HEK293T (cell line): ENCODE measurements at places on chromosomes 7 and 10.
A peak's percentile ranks its signal among the peaks of the same experiment; 100 is the strongest.

GRCh38 chr10:23151071-23151470 is 41.0 kb upstream of the PTF1A start:
- DNase-seq: no peak

DNA sequence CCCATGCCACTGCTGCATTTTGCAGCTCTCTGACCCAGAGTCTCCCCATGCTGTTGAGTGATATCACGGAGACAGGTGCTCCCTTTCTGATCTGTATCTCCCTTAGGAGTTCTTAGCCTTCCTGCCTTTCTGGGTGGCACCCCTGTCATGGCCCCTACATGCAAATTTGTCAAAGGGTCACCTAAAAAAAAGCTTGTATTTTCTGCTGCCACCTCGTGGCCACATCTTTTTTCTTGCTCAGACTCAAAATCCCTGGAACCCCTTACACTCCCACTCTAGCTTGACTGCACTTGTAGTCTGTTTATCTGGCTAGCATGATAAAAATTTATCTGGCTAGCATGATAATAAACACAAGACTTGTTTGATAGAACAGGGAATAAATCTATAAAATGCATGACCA is 809.1 kb downstream of the SORCS1 start:
- peak; percentile 15 for DNase-seq

- DNase-seq: no peak
These were observed 1073.9 kb downstream of the NXPH1 start for GRCh38 chr7:9507290-9507689.

DNA sequence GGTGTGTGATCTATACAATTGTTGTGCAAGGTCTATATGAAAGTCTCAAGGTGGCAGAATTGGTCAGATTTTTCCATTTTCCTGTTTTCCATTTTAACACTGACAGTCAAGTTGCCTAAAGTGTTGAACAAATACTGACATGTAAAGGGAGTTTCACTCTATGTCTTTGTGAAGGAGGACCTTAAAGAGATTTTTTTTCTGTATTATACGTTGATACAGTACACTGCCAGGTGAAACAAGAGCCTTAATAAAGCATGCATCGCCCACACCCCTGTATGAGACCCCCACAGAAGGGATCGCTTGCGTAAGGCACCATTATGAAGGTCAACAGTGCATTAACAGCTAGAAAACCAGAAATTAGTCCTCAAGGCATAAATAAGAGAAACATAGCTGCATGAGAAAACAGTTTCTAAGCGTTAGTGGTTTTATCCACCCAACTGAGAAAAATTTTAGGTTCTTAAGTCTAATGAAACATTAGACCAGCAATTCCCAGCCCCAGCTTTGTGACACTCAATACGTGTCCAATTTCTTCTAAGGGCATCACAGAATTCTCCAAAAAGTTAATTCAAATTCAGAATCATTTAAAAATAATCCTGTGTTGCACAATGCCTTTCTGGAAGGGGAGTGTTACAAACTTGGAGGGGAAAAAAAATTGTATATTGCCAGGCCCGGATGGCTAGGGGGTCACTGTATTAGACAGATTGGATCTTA is 6.9 kb downstream of the KLF6 start:
- no peak for DNase-seq

- DNase-seq: no peak
These were observed 103.9 kb upstream of the POT1 start for GRCh38 chr7:125033506-125033905.

DNA sequence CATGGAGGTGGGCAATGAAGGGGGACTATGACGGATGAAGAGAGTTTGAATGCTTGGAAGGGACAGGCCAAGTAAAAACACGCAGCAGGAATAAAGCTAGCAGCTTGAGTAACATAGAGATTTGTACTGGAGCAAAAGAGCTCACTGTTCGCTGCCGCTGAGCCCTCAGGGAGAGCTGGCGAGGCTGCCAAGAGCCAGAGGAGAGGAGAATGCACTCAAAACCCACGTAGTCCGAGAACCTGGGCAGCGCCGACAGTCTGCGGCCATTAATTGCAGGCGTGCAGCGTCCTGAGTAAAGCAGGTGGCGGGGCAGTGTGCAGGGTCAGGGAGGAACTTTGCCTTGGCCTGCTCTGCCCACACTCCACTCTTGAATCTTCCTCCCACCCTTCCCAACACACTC is 68.2 kb downstream of the SLC37A3 start:
- no peak for DNase-seq

DNA sequence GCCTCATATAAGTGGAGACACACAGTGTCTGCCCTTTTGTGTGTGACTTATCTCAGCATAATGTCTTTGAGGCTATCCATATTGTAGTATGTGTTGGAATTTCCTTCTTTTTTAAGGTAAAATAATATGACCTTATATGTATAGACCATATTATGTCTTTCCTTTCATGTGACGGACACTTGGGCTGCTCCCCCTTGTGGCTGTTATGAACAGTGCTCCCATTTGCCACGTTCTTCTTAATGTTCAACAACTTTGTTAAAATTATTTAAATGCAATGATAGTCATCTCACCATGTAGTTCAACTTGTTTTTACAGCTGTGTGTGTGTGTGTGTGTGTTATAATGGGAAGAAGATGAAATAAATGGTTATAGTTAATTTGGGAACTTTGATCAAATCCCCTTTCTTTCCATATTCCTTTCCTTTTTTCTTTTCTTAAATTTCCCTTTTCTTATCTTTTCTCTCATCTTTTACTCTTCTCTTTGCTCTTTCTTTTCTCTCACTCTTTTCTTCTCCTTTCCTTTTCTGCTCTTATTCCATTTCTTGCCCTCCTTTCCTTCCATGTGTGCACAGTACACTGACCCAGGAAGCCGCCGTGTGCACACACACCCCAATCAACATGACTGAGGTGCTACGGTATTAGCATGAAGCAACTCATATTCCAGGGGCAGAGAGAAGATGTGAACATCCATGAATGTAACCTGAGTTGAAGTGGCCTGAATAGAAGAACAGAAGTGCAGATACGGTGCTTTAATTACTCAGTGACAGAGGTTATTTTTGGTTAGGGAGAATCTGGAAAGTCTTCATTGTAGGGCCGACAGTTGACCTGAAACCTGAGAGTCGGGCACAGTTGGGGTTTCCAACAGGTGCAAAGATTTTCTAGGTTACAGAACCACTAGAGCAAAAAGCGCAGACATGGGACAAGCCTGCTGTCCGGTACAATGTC is 596.6 kb downstream of the SDK1 start:
- DNase-seq: peak; percentile 43

- no peak for DNase-seq
These were observed 1040.1 kb upstream of the LRRN3 start for GRCh38 chr7:110050785-110051184.

DNA sequence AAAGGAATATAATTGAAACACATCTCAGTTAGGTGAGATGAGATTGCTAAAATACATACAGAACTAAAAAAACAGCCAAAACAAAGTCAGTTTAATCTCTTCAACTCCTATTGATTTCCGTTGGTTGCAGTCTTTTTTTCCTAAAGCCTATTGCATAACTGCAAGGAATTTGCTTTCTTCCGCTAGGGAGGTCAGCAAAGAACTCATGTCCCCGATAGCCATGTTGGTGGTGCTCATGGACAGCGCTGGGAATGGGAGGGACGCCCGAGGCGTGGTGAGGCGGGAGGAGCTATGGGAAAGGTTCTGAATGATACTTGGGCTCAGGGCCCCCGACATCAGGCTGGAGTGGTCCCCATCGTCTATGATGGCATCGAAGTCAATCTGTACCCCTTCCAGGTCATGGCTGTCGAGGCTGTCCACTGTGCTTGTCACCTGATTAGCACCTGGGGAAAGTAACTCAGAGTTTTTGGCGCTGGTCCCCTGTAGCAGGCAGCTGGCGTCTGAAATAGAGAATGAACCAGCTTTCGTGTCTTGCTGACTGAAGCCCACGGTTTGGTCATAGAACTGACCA is 261.4 kb upstream of the INHBA start:
- no peak for DNase-seq

DNA sequence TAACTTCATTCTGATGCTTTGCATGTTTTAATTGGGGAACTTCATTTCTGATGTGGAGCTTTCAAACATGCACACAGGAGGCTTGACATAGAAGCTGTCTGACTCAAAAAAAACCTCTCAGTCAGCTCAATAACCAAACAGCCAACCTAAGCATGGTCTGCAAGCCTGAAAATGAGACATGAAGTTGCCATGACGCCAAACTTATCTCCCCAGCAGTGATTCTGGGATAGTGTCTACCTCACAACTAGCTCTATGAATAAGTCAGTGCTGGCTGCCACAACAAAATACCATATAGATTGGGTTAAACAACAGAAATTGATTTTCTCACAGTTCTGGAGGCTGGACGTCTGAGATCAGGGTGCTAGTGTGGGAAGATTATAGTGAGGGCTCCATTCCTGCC is 244.2 kb downstream of the CCDC3 start:
- no peak for DNase-seq

DNA sequence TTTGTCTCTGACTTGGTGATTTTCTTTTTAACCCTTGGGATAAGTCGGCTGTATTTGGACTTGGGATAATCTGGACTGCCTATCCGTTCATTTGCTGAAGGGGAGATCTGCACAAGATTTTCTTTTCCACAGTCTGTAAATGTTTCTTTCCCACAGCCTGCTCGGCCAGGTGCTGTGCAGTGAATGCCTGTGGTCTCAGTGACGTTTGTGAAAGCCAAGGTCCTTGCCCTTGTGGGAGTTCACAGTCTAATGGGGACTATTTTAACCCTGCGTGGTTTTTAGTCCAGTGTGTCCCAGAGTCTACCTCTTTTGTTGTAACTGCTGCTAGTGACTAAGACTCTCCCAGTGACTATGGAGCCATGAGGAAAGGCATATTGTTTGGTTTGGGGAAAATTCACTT is 8.9 kb downstream of the PNLIP start:
- no peak for DNase-seq

GRCh38 chr10:4824791-4825310 is 1.2 kb upstream of the AKR1E2 start:
- no peak for DNase-seq

- no peak for DNase-seq
These were observed 12.7 kb downstream of the GPRIN2 start for GRCh38 chr10:46543466-46544377.

DNA sequence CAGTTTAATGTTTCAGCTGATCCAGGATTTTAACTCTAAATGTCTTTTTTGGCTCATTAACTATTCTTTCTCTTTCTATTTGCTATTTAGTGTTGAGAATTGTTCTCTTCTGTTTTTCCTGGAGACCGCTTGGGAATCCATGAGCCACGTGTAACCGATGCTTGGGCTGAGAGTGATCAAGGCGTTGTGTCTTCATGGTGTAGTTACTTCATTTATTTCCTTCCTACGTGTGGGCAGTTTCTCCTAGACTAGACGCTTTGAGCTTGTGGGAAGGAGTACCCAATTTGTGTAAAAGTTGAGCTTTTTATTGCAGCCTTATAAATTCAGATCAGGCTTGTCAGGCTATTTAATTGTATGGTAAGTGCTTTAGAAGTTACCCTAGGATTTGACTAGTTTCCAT is 2.9 kb downstream of the EIF3B start:
- no peak for DNase-seq

DNA sequence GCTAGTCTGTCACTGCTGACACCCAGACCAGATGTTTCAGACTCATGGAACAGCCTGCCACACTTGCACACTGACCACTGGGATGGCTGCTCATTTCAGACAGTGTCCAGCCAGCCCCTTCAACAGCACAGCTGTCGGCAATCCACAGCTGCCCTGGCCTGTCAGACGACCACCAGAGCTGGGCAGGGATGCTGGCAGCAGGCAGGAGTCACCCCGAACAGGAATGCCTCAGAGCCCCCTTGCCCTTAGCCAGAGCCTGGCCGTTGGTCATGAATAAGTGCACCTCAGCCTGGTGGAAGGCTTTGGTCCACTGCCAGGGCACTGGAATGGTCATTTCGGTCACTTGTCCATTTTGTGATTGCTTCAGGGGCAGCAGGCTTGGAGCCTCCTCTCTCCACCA is 149.6 kb upstream of the TCERG1L start:
- DNase-seq: no peak

- DNase-seq: no peak
These were observed 1.8 kb downstream of the GIMAP5 start for GRCh38 chr7:150739033-150739432.

DNA sequence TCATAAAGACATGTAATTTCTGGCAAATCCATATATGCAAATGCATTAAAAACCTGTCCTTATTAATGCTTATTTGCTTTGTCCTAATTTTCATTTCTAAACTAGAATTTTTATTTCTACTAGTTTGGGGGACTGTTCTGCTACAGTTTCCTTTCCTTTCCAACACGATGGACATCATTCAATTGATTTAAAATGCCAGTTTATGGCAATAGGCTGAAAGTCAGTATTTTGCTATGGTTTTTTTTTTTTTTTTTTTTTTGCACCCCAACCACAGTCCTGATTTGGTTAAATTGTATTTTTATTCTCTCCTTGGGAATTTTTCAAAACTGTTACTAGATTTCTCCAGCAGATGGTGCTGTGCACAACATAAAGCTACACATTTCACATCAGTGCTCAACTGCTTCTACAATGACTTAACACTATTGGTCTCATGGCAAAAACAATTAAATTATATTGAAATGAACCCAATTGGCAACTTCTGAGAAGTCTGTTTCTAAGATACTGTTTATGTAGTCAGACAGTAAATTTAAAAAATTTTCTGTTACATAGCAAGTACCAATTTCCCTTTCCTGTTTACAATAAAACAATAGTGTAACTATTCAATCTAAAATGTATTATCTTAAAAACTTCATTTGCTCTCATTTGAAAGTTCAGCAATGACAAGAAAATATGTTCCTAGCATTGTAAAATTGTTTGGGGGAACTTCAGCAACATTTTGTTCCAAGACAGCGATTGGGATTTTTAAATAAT is 193.8 kb upstream of the CCDC6 start:
- peak; percentile 46 for DNase-seq

DNA sequence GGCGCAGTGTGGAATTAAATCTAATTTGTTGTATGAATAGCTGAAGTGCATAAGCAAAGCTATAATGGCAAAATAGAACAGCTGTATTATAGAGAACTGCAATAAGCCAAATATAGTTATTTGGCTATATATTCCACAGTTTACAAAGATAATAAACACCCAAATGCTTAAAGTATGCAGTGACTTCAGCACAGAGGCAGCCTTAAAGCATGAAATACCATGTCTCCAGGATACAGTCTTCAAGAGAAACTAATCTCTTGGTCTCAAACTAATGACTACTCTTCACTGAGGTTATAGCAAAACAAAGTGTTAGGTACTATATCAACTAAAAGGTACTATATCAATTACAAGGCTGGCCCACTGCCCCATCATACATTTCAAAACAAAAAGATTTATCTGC is 48.0 kb downstream of the NT5C2 start:
- no peak for DNase-seq

- DNase-seq: no peak
These were observed 93.8 kb downstream of the CALD1 start for GRCh38 chr7:134873253-134873652.

- no peak for DNase-seq
These were observed 347.9 kb upstream of the MEOX2 start for GRCh38 chr7:16034353-16034752.

GRCh38 chr10:59002011-59002410 is 174.4 kb upstream of the PHYHIPL start:
- DNase-seq: no peak
